Endothelial cell (in vitro differentiated cells): ENCODE measurements at places on chromosomes 2 and 18.

DNA sequence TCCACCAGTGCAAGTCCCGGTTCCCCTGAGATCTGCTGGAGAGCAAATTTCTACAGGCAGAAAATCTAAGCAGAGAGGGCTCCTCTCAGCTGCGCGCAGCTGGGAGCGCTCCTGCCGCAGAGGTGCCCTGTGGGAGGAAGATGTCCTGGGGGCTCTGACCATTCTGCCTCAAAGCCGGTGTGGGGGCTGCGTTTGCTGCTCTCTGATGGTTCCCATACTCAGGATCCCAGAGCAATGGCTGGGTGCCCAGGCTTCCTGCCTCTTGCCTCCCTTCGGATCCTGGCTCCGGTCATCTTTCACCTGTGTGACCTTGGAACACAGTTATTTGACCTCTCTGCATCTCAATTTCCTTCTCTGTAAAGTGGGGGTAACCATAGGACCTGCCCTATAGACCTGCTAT is 434.2 kb downstream of the ZNF521 start:
- H3K36me3 ChIP-seq = no peaks in the 10 kb centered on the region
- no peak overlapping the region for H3K4me3 ChIP-seq
- peaks cover 61% of the 10 kb centered on the region for H3K4me1 ChIP-seq
- no peak for DNase-seq
- no peak overlapping the region for H3K27ac ChIP-seq
- peaks cover 2% of the 10 kb centered on the region for H3K27me3 ChIP-seq

- H3K36me3 ChIP-seq = peaks cover 41% of the 10 kb centered on the region
- H3K27ac ChIP-seq = peak overlapping the region; percentile 77
- no peak for DNase-seq
These were observed 70.8 kb upstream of the STK17B start for GRCh38 chr2:196242131-196242620.

GRCh38 chr2:177306550-177306949 is 42.0 kb upstream of the NFE2L2 start:
- no peak overlapping the region for H3K27ac ChIP-seq
- H3K36me3 ChIP-seq = no peaks in the 10 kb centered on the region
- DNase-seq = no peak
- peaks cover 3% of the 10 kb centered on the region for H3K27me3 ChIP-seq

- DNase-seq = no peak
- H3K36me3 ChIP-seq = no peaks in the 10 kb centered on the region
- no peak overlapping the region for H3K4me3 ChIP-seq
- peaks cover 16% of the 10 kb centered on the region for H3K4me1 ChIP-seq
These were observed 365.2 kb downstream of the DSEL start for GRCh38 chr18:67151366-67151765.

DNA sequence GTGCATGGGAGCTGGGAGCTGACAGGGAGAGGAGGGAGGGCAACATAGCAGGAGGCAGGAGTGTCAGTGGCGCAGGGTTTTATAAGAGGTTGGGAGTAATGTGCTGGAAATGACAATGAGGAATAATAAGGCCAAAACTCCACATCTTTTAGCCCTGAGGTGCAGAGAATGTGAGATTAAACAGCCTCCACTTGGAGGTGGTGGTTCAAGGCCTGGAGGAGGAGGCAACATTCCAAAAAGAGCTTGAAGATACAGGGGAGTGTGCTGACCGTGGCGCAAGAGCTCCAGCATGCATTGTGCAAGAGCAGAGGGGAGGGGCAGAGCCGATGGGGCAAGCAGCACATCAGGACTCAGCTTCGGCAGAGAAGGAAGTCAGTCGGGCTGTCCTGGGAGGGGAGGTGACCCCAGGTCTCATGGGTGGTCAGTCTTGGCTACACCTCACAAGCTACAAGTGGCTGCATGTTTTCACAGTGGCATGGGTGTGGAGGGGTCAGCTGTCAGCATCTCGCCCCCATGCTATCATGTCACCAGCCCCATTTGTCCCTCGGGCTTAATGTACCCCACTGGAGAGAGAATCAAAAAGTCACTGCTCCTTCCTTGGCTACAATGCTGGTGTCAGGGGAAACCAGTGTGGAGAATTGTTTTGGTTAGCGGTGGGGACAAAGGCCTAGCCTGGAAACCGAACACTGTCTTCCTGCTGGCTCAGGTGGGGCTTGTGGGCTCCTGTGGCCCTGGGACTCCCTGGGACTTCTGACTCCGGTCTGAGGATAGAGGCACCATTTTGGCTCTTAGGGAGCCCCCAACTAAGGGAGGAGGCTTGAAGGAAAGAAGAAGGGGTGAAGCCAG is 208.0 kb downstream of the ZFP36L2 start:
- H3K4me1 ChIP-seq = peaks cover 38% of the 10 kb centered on the region
- H3K36me3 ChIP-seq = peaks cover 12% of the 10 kb centered on the region
- peaks cover 7% of the 10 kb centered on the region for H3K27me3 ChIP-seq
- H3K27ac ChIP-seq = peak overlapping the region; percentile 36

DNA sequence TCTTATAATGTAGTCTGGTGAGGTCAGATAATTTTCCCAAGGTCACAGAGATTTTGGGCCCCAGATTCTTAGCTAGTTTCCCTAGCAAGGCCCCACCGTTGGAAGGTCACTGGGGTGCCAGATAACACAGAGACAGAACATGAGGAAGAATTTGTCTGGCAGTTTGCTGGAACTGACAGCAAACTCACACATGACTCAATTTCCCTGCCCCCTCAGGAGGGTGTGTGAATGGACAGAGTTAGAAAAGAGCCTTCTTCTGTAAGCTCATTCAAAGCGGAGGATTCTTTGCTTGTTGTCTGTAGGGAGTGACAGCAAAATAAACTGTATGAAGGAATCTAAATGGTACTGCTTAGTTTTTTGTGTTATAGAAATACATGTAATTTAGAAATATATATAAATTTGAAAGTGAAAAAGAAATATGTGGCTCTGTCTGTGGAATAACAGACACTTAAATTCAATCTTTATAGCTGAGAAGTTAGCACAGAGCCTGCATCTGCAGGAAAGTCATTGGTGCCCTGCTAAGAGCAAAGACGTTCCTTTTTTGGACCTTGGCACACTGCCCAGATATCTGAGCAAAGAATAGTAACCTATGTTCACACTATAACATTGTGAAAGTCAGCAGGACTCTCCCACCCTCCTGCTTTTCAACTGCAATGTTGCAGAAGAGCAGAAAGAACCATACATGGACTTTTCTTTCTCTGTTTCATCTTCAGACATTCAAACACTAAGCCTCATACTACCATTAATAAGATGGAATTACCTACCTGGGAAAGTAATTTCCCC is 2.1 kb downstream of the MDH1 start:
- H3K27ac ChIP-seq = no peak overlapping the region
- DNase-seq = no peak
- no peaks in the 10 kb centered on the region for H3K36me3 ChIP-seq
- peaks cover 6% of the 10 kb centered on the region for H3K4me1 ChIP-seq
- H3K4me3 ChIP-seq = no peak overlapping the region

GRCh38 chr18:61856678-61857077 is 36.1 kb downstream of the RNF152 start:
- H3K27ac ChIP-seq = no peak overlapping the region
- H3K4me1 ChIP-seq = peaks cover 12% of the 10 kb centered on the region
- DNase-seq = no peak
- H3K27me3 ChIP-seq = peaks cover 3% of the 10 kb centered on the region
- H3K36me3 ChIP-seq = no peaks in the 10 kb centered on the region
- H3K4me3 ChIP-seq = no peak overlapping the region

- DNase-seq = no peak
- peaks cover 3% of the 10 kb centered on the region for H3K4me1 ChIP-seq
- H3K27me3 ChIP-seq = peaks cover 21% of the 10 kb centered on the region
These were observed 213.0 kb downstream of the GLI2 start for GRCh38 chr2:120948662-120949011.

DNA sequence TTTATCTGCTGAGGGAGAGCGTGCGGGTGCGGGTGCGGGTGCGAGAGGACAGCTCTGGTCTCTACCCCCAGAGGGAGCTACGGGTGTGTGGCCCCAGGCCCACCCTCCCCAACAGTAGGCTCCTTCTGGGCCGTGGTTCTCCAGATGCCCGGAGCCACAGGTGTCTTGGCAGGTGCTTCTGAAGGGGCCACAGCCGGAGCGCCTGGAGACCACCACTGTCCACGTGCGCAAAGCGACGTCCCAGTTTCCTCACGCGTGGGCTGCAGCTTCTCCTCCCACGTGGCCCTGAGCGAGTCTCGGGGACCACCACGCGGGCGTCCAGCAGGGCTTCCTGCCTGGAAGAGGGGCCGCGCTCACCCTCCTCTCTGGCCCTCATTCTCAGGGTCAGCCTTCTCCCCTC is 90.6 kb downstream of the BIN1 start:
- peaks cover 35% of the 10 kb centered on the region for H3K4me1 ChIP-seq
- no peak for DNase-seq
- H3K36me3 ChIP-seq = peaks cover 5% of the 10 kb centered on the region
- peaks cover 14% of the 10 kb centered on the region for H3K27me3 ChIP-seq
- H3K4me3 ChIP-seq = no peak overlapping the region

- H3K36me3 ChIP-seq = no peaks in the 10 kb centered on the region
- no peak overlapping the region for H3K4me3 ChIP-seq
- peaks cover 14% of the 10 kb centered on the region for H3K4me1 ChIP-seq
- no peak overlapping the region for H3K27ac ChIP-seq
These were observed 452.3 kb upstream of the ID2 start for GRCh38 chr2:8229546-8229986.

- no peak overlapping the region for H3K4me3 ChIP-seq
- no peak for DNase-seq
- H3K36me3 ChIP-seq = no peaks in the 10 kb centered on the region
These were observed 13.4 kb downstream of the ARHGEF4 start for GRCh38 chr2:130849896-130850787.

- no peak overlapping the region for H3K27ac ChIP-seq
- no peaks in the 10 kb centered on the region for H3K27me3 ChIP-seq
- DNase-seq = no peak
- peaks cover 8% of the 10 kb centered on the region for H3K4me1 ChIP-seq
These were observed 347.9 kb downstream of the PTPRM start for GRCh38 chr18:7914834-7915670.

GRCh38 chr2:131011486-131011885 is 81.8 kb downstream of the FAM168B start:
- peaks cover 4% of the 10 kb centered on the region for H3K36me3 ChIP-seq
- H3K27me3 ChIP-seq = peaks cover 9% of the 10 kb centered on the region
- no peak overlapping the region for H3K4me3 ChIP-seq

DNA sequence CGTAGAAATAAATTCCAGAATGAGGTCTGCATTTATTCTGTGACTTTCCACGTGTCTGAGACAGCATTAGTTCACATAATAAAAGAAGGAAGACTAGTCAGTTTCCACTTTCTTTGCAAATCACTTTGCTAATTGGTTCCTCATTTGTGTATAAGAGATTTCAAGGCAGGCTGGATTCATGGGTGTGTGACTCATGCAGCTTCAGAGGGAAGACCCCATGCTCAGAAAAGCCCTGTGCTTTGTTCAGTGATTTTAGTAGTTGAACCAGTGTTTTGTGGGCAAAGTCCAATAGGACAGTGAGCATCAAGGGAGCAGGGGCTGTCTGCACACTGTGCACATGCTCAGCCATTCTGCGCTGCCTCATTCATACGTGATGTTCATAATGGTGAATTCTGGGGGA is 297.8 kb downstream of the DLGAP1 start:
- H3K4me1 ChIP-seq = no peaks in the 10 kb centered on the region
- H3K4me3 ChIP-seq = no peak overlapping the region
- DNase-seq = no peak

GRCh38 chr18:79317703-79318102 is 78.0 kb upstream of the NFATC1 start:
- peaks cover 13% of the 10 kb centered on the region for H3K4me1 ChIP-seq
- no peaks in the 10 kb centered on the region for H3K27me3 ChIP-seq
- DNase-seq = peak; percentile 40
- H3K36me3 ChIP-seq = peaks cover 32% of the 10 kb centered on the region

GRCh38 chr2:108278631-108279030 is 10.1 kb upstream of the SULT1C2 start:
- DNase-seq = no peak
- H3K4me1 ChIP-seq = no peaks in the 10 kb centered on the region

DNA sequence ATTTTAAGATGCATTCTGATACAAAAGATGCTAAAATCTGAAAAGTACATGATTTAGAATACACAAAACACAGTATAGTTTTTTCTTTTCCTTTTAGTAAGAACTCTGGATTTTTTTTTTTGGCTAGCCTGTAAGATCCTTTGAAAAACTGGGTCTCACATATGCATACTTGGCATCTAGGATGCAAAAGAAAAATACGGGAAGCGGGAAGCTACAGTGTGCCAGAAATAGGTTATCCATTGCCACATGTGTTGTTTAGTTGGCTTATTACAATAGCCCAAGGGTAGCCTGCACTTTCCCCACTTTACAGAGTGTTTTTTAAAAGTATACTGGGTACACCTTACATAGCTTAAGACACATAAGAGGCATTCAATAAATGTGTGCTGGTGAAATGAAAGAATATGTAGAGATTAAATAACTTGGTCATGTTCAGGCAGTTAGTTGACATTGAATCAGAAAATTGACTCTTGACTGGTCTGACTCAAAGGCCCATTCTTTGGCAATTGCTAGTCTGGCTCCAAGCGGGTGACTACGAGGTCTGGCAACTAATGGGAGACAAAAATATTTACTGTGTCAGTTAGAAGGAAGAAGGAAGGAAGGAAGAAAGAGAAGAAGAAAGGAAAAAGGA is 286.8 kb upstream of the TRIB2 start:
- no peak overlapping the region for H3K4me3 ChIP-seq
- H3K27ac ChIP-seq = no peak overlapping the region
- peaks cover 4% of the 10 kb centered on the region for H3K27me3 ChIP-seq
- H3K4me1 ChIP-seq = peaks cover 10% of the 10 kb centered on the region

DNA sequence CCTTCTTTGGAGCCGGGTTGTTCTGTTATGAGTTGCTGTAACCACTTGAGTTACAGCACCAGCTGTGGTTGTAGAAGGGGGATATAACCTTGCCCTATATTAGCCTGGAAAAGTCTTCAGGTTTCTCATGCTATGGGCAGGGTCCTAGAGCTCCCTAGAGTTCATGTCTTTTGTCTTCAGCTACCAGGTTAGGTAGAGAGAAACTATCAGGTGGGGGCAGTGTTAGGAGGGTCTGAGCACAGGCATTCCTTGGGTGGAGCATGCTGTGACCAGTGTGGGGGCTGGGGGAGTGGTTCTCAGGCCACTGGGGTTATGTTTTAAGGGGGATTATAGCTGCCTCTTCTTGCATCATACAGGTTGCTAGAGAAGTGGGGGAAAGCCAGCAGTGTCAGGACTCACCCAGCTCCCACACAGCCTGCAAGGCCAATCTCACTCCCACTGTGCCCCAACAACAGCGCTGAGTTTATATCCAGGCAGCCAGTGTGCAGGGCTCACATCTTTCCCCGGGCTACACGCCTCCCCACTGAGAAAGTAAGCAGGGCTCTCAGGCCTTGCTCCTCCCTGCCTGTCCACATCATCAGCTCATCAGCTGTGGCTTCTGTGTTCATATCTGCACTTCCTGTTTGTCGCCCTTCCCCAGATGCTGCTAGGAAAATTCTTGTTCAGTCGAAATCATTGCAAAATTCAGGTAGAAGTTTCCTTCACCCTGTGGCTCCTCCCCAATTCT is 133.8 kb upstream of the NRXN1 start:
- H3K36me3 ChIP-seq = no peaks in the 10 kb centered on the region
- H3K27me3 ChIP-seq = peaks cover 4% of the 10 kb centered on the region
- peaks cover 4% of the 10 kb centered on the region for H3K4me1 ChIP-seq
- DNase-seq = no peak
- H3K4me3 ChIP-seq = no peak overlapping the region

- H3K4me1 ChIP-seq = no peaks in the 10 kb centered on the region
- no peaks in the 10 kb centered on the region for H3K36me3 ChIP-seq
- DNase-seq = no peak
- no peak overlapping the region for H3K4me3 ChIP-seq
- no peak overlapping the region for H3K27ac ChIP-seq
These were observed 176.9 kb downstream of the VAPA start for GRCh38 chr18:10090668-10091067.

- no peak overlapping the region for H3K27ac ChIP-seq
- no peak overlapping the region for H3K4me3 ChIP-seq
- no peak for DNase-seq
- H3K27me3 ChIP-seq = no peaks in the 10 kb centered on the region
These were observed 531.2 kb upstream of the SMIM21 start for GRCh38 chr18:75958683-75959082.
